Prostate gland (tissue), 2 donors: ENCODE measurements at places on chromosomes 11 and 22. TPM values are rescaled to one million over a fixed set of nuclear protein-coding genes. Genes with fewer than 3 reads are reported as not detected.

The HORMAD2 gene
- total RNA-seq: not detected

The TEAD1 gene
- total RNA-seq: 87.0 TPM

The LRRN4CL gene
- 2.8 TPM for total RNA-seq

The VPREB1 gene
- not detected for total RNA-seq

The PNPLA3 gene
- 0.28 TPM for total RNA-seq

DNA sequence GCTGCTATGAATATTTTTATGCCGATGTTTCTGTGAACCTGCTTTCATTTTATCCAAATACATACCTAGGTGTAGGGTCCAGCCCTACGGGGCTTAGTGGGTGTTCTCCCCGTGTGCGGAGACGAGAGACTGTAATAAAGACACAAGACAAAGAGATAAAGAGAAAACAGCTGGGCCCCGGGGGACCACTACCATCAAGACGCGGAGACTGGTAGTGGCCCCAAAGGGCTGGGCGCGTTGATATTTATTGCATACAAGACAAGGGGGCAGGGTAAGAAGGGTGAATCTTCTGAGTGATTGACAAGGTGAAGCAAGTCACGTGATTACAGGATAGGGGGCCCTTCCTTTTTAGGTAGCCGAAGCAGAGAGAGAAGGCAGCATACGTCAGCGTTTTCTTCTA is 920.1 kb downstream of the BRD1 start:
- no peak for DNase-seq
- no peak overlapping the region for H3K27ac ChIP-seq
- H3K4me3 ChIP-seq: no peak overlapping the region
- H3K4me1 ChIP-seq: no peaks in the 10 kb centered on the region
- H3K36me3 ChIP-seq: no peaks in the 10 kb centered on the region

DNA sequence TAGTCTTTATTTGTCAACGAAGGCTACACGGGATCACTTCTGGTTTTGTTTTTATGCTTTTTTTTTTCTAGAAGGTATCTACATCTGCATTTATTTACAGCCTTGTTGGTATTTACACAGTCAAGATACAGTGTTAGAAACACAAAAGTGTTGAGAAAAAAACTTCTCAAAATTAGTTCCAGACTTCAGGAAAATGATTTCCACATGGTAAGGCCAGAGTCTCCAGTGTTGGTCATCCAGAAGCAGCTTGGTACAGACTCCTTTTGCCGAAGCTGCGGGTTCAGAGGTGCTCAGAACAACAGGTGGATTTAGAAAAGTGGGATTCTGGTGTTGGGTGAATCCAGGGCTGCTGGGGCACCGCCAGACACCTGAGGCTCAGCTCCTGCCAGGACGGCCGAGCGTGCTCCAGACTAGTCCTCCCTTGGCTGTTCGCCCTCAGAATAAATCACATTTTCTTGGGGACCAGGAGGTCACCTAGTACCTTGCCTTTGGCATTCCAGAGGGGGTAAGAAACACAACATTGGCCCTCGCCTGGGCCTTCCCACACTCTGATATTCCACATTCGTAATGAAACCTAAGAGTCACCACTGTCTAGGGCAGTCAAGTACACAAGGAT is 78.7 kb upstream of the NARS2 start:
- no peak overlapping the region for H3K27ac ChIP-seq
- H3K27me3 ChIP-seq: no peaks in the 10 kb centered on the region
- DNase-seq: no peak
- no peak overlapping the region for H3K4me3 ChIP-seq
- no peaks in the 10 kb centered on the region for H3K4me1 ChIP-seq

DNA sequence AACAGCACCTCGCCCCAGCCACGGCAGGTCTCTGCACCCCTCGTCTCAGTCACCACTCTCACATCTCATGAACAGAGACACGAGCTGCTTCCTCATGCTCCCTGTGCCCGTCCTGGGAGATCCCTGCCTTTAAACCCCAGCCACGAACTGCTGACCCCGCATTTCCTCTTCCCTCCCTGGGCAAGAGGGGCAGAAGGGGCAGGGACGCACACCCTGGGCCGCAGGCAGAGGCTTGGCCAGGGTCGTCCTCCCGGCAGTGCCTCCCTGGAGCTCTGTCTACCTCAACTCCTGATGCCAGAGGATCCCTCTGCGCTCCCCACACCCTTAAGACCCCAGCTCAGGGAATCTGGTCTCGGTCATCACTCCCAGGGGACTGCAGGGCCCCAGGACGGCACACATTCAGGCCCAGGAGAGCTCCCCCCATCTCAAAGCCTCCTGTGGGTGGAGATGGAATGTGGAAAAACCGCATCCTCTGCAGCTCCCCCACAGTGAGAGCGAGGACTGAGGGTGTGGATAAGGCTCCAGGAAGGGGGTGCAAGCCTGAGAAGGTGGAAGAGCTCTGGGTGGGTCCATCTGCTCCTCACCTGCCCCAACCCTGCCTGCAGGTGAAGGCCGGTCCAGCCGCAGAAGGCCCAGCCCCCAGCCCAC is 1.2 kb downstream of the BID start:
- H3K36me3 ChIP-seq: no peaks in the 10 kb centered on the region
- DNase-seq: no peak
- H3K27ac ChIP-seq: no peak overlapping the region

GRCh38 chr11:27280140-27280539 is 82.9 kb downstream of the CCDC34 start:
- no peaks in the 10 kb centered on the region for H3K4me1 ChIP-seq
- DNase-seq: no peak
- H3K36me3 ChIP-seq: no peaks in the 10 kb centered on the region
- no peak overlapping the region for H3K27ac ChIP-seq

DNA sequence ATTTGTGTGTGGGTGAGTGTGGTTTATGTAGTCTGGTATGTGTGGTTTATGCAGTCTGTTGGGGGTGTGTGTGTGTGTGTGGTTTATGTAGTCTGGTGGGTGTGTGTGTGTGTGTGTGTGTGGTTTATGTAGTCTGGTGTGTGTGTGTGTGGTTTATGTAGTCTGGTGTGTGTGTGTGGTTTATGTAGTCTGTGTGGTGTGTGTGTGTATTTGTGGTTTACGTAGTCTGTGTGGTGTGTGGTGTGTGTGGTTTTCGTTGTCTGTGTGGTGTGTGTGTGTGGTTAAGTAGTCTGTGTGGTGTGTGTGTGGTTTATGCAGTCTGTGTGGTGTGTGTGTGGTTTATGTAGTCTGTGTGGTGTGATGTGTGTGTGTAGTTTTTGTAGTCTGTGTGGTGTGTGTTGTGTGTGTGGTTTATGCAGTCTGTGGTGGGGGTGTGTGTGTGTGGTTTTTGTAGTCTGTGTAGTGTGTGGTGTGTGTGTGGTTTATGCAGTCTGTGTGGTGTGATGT is 26.2 kb upstream of the PARVG start:
- H3K36me3 ChIP-seq: no peaks in the 10 kb centered on the region
- H3K27ac ChIP-seq: no peak overlapping the region
- DNase-seq: no peak
- no peak overlapping the region for H3K4me3 ChIP-seq
- H3K27me3 ChIP-seq: no peaks in the 10 kb centered on the region
- H3K4me1 ChIP-seq: no peaks in the 10 kb centered on the region

GRCh38 chr11:72668629-72669347 is 5.4 kb downstream of the PDE2A start:
- no peak overlapping the region for H3K27ac ChIP-seq
- no peaks in the 10 kb centered on the region for H3K36me3 ChIP-seq
- H3K4me1 ChIP-seq: no peaks in the 10 kb centered on the region

DNA sequence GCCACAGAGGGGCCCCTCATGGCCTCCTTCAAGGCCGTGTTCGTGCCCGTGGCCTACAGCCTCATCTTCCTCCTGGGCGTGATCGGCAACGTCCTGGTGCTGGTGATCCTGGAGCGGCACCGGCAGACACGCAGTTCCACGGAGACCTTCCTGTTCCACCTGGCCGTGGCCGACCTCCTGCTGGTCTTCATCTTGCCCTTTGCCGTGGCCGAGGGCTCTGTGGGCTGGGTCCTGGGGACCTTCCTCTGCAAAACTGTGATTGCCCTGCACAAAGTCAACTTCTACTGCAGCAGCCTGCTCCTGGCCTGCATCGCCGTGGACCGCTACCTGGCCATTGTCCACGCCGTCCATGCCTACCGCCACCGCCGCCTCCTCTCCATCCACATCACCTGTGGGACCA is 10.0 kb downstream of the CXCR5 start:
- no peaks in the 10 kb centered on the region for H3K27me3 ChIP-seq
- peaks cover 7% of the 10 kb centered on the region for H3K4me1 ChIP-seq
- no peak overlapping the region for H3K4me3 ChIP-seq
- H3K36me3 ChIP-seq: no peaks in the 10 kb centered on the region

- no peak overlapping the region for H3K27ac ChIP-seq
- H3K27me3 ChIP-seq: no peaks in the 10 kb centered on the region
- DNase-seq: no peak
- no peak overlapping the region for H3K4me3 ChIP-seq
- no peaks in the 10 kb centered on the region for H3K4me1 ChIP-seq
Measured at GRCh38 chr22:32088084-32088483, 45.0 kb downstream of the SLC5A1 start.

DNA sequence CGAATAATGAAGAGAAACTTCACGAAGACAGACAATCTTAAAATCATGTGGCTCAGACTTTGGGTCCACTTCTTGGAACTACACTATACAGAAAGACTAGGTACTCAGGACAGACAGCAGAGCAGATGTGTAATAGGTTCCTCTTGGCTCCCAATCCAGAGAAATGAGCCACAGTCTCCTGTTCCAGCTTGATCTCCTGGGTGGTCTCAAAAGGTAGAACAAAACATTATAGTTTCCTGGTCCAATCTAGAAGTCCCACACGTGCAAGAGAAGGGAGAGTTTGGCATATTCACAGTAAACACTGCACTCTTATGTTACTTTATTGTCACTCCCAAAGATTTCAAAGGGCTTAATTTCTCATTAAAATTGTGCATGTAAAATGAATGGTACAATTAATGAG is 134.5 kb upstream of the FIBIN start:
- no peak overlapping the region for H3K27ac ChIP-seq
- no peaks in the 10 kb centered on the region for H3K27me3 ChIP-seq

DNA sequence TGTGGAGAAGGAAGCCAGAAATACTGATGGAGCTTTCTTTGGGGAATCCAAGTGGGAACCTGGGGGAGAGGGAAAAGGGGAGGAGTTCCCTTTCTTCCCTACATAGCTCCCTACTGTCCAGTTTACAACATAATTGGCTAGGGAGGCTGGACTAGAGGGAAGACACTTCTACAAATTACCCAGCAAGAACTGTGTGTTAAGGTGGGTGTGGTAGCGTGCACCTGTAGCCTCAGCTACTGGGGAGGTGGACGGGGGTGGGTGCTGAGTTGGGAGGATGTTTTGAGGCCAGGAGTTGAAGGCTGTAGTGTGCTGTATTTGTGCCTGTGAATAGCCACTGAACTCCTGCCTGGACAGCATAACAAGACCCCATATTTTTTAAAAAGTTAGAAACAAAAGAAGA is 74.0 kb downstream of the NAV2 start:
- DNase-seq: no peak
- no peaks in the 10 kb centered on the region for H3K4me1 ChIP-seq
- H3K27me3 ChIP-seq: no peaks in the 10 kb centered on the region

DNA sequence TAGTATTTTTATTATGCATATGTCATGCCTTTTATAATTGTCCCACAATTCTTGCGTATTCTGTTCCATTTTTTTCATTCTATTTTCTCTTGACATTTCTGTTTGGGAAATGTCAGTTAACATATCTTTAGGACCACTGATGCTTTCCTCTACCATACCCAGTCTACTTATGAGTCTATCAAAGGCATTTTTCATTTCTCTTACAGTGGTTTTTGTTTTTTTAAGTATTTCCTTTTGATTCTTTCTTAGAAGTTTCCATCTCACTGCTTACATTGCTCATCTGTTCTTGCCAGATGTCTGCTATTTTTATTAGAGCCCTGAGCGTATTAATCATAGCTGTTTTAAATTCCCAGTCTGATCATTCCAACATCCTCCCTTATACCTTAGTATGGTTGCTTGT is 29.3 kb upstream of the OR8B8 start:
- no peak overlapping the region for H3K4me3 ChIP-seq
- no peak overlapping the region for H3K27ac ChIP-seq
- no peaks in the 10 kb centered on the region for H3K27me3 ChIP-seq

DNA sequence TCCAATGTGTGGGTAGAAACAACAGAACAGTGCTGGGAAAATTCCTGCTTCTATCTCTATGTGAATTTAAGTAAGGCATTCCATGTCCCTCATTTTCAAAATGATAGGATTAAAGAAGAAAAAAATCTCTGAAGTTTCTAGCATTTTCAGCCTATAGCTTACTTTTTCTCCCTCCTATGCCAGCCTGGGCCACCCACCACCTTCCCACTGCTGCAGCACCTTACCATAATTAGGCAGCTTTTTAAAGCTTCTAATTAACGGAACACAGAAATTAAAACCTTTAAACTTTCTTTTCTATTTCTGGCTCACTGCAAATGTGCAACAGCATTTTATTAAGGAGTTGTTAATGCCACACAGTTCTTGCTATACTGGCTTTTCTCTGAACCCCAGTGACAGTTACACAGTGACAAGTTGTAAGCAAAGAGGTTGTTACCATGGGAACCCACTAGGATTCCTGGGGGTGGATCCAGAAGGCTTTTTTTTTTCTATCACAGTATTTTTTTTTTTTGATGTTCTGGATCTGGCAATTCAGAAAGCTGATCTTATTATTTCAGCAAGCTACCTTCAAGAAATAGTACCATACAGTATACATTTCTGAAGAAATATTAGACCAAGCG is 20.2 kb downstream of the CELF1 start:
- no peak for DNase-seq
- H3K27ac ChIP-seq: no peak overlapping the region
- H3K27me3 ChIP-seq: no peaks in the 10 kb centered on the region

DNA sequence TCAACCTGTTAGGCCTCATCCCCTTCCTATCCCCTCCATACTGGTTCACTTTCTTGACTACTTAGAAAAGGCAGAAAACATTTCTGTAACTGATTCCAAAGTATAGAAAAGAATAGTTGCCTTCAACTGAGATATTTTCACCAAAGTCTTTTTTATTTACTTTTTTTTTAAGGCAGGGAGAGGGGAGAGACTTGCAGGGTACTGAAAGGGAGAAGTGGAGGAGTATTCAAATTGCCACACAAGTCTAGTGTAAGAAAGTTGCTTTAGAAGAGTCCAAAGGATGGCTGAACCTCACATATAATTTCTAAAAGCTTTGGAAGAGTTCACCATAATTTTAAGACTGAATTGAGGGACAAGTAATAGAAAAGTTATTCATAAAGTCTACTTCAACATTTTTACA is 6.3 kb downstream of the PHF21A start:
- H3K4me1 ChIP-seq: no peaks in the 10 kb centered on the region
- H3K27ac ChIP-seq: no peak overlapping the region
- no peaks in the 10 kb centered on the region for H3K36me3 ChIP-seq
- no peaks in the 10 kb centered on the region for H3K27me3 ChIP-seq
- DNase-seq: no peak
- H3K4me3 ChIP-seq: no peak overlapping the region

DNA sequence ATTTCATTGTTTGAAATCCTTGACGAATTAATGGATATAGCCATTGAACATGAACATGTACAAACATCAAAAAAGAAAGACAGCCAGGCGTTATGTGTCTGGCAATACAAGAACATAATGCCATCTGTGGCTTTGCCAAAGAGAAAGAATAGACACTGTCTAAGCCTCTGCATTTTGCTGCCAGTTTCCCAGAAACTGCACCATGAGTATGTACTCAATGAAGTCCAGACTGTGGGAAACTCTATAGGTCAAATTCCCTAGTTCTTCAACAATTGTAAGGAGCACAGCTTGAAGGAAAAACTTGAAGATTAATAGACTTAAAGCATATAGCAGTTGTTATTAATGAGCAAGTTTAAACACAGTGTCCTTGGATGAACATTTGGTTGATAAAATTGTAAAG is 71.3 kb downstream of the BBOX1 start:
- no peak overlapping the region for H3K27ac ChIP-seq
- no peaks in the 10 kb centered on the region for H3K27me3 ChIP-seq
- H3K4me1 ChIP-seq: no peaks in the 10 kb centered on the region
